ENCODE measurements at places on chromosomes 16 and 17. TPM values are rescaled to one million over a fixed set of nuclear protein-coding genes. Genes with fewer than 3 reads are reported as not detected.

Gene PRMT7
- total RNA-seq, result 62.8 TPM

Gene TMC8
- total RNA-seq, result 140 TPM

DNA sequence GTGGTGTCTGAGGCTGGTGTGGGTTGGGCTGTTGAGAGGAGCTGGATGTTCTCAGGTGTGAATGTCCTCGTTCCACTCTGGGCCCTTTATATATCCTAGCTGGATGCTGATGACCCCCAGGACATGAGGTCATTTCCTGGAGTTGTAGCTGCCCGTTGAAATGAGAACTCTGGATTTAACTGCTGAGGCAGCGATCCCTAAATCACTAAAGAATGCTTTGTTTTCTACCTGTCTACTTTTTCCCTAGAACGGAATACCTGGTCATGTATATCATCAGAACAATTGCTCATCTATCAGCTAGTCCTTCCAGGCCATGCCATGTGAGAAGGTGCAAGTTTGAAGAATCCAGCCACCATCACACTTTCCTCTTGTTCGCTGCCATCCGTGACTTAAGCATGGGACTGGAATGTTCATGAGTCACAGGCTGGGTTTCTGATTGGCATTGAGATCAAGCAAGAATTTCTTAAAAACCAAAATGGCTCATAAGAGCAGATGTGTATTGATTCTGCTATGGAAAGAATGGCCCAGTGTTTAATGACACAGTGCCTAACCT is at the start of gene KRTAP2-3:
KRTAP2-3 (minus strand) TSS at position 63 of the 553 bp plus-strand sequence. CDS start 64 bp downstream, outside the sequence.
- no peak for DNase-seq

GRCh38 chr17:3510090-3510489 is 34.3 kb downstream of the ASPA start:
- no peak for DNase-seq

GRCh38 chr17:62703776-62704380 is 76.4 kb downstream of the MRC2 start:
- peak; percentile 79 for DNase-seq

- DNase-seq, result no peak
Measured at GRCh38 chr17:15412606-15413005, 54.8 kb downstream of the CDRT4 start.

DNA sequence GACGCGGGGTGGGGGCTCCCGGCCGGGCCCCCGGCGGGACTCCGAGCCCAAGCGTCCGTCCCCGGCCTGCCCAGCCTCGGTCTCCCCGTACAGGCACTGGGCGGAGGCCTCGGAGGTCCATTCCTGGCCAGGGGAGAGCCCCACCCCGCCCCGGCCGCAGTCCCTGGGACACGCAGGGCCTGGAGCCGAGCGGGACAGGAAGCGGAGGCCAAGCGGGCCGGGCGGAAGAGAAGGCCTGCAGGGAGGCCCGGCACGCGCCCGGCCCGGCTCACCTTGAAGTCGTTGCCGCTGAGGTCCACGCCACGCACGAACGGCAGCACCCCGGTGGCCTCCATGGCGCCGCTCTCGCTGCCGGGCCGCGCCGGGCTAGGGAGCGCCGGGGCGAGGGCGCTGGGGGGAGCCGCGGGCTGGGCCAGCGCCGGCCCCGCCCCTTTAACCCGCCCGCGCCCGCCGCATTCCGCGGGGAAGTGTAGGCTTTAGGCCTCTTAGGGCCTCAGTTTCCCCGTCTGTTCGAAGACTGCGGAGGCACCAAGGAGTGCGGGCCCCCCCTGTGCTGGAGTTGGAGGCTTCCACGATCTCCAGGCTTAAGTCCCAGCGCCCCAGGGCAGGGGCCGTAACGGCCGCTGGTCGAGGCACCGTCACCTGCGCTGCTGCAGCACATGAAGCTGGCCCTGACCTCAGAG is at the start of gene FLII:
FLII (minus strand) TSS at position 383 of the 683 bp plus-strand sequence; CDS start at position 335, 48 bp downstream.
- peak; percentile 55 for DNase-seq

- DNase-seq, result no peak
Measured at GRCh38 chr16:86353148-86353547, 157.2 kb upstream of the FOXF1 start.

DNA sequence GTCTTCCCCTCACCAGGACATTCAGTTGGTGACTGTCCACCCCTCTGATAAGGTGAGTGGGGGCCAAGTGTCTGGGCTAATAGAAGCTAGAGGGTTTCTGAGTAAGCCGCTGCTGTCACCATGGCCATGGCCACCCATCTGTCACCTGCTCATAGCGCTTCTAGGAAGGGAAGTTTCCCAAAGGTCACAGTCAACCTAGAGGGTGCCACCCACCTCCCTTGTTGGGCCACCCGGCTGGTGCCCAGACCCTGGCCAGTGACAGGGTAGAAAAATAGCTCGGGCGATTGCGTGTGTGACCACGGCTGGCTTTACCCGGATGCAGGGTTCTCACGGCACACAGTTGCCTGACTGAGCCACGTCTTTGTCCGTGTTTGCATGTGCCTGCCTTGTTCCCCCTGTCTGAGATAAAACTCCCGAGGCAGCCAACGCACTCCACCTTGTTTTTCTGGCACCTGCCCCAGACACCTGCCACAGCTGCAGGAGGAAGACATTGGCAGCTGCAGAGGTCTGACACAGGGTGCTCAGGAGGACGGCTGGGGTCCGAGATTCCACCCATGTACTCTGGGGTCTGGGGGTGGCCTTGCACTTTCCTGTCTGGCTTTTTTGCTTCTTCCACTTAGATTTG is 809 bp downstream of the PIRT start:
- no peak for DNase-seq

All from activated CD4-positive, alpha-beta memory T cell treated with anti-CD3 and anti-CD28 coated beads for 36 hours (primary cell).